Heart right ventricle (tissue), 16 donors: ENCODE measurements at places on chromosomes 7 and 10. TPM values are rescaled to one million over a fixed set of nuclear protein-coding genes. Genes with fewer than 3 reads are reported as not detected.
A peak's percentile ranks its signal among the peaks of the same experiment; 100 is the strongest.

FLNC gene
- total RNA-seq: 364 TPM

AGR3 gene
- not detected for total RNA-seq

GRM8 gene
- total RNA-seq: not detected

SDK1 gene
- 3.4 TPM for total RNA-seq

IDE gene
- total RNA-seq: 45.5 TPM

SPDYE16 gene
- total RNA-seq: not detected

PARP12 gene
- total RNA-seq: 10.6 TPM

SPDYE5 gene
- total RNA-seq: 0.20 TPM

ADIRF gene
- 34.1 TPM for total RNA-seq

MET gene
- 21.9 TPM for total RNA-seq

ADRB1 gene
- total RNA-seq: 35.2 TPM

DNA sequence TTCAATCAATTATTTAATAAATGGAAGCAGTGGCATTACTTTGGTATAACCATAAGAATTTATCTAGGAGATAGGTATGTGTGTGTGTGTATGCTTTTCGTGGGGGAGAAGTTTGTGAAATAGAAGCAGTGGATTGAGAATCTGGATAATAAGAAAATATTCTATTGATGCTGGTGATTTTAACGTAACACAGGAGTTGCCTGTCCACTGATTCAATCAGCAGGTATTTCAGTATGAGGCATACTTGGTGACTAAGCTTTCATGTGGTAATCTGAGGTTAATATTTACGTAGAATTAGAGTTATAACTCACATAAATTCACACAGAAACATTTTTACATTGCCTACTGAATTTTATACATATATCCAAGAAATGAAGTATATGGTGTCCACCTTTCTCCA lies 568.0 kb downstream of the ZWINT start:
- H3K4me1 ChIP-seq: no peaks in the 10 kb centered on the region
- no peak overlapping the region for H3K27ac ChIP-seq
- no peak overlapping the region for H3K4me3 ChIP-seq
- H3K36me3 ChIP-seq: no peaks in the 10 kb centered on the region
- no peak for DNase-seq

- no peaks in the 10 kb centered on the region for H3K27me3 ChIP-seq
- DNase-seq: no peak
- H3K4me3 ChIP-seq: no peak overlapping the region
- no peaks in the 10 kb centered on the region for H3K36me3 ChIP-seq
- H3K27ac ChIP-seq: no peak overlapping the region
These were observed 254.2 kb downstream of the MAGI2 start for GRCh38 chr7:79199266-79199665.

DNA sequence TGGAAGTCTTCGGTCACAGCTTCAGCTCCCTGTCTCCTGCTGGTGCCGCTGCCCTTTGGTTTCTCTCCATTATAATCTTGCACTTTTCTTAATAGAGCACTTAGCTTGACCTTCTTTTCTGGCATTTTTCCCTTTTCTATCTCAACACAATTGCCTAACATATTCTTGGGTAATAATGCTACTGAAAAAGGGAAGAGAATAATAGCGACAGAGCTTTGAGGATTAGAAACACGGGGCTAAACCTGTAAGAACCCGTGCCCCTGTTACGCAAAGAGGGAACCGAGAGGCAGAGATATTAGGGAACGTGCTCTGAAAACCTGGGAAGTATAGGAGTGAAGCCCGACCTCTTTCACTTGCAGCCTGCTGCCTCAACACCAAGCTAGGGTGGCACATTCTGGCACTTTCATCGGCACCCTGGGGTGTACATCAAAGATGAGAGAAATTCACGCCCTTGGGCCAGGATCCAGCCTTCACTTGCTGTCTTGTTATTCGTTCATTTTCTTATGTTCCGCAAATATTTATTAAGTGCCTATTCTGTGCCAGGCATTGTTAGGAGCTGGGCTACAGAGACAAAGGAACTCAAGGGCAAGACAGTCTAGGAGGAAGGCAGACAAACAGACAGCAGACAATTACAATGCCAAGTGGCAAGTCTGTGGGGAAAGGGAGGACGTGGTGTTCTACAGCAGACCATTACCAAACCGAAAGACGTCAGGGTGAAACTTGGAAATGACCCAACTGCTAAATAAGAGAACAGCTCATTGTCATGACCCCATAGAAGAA lies 33.0 kb upstream of the GALNTL5 start:
- H3K4me1 ChIP-seq: peaks cover 10% of the 10 kb centered on the region
- no peaks in the 10 kb centered on the region for H3K36me3 ChIP-seq
- no peaks in the 10 kb centered on the region for H3K27me3 ChIP-seq
- H3K4me3 ChIP-seq: no peak overlapping the region
- no peak overlapping the region for H3K27ac ChIP-seq

GRCh38 chr10:103166523-103166922 lies 26.5 kb downstream of the NT5C2 start:
- H3K4me3 ChIP-seq: no peak overlapping the region
- peaks cover 86% of the 10 kb centered on the region for H3K36me3 ChIP-seq
- H3K4me1 ChIP-seq: no peaks in the 10 kb centered on the region
- no peak overlapping the region for H3K27ac ChIP-seq

DNA sequence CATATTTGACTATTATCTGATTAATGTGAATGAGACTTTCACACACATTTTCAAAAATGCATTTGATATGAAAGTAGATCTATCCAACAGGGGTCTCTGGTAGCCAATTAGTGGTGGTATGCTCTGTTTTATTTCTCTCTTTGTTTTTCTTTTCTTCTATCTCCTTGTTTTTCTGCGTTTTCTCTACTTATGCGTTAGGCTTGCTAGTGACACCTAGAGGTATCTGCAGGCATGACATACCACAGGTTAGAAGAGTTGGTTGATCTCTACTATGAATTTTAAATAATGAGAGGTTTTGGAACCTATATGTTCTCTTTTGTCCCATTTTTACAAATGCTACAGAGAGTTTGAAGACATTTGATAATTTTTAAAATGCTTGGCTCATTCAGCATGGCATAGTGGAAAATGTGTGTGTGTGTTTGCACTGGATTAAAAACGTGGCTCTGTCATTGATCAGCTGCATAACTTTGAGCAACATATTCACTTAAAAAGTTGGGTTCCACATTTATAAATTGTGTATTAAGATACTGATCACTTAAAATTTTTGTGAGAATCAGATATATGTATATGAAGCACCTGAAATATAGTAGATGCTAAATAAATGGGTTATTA lies 28.1 kb upstream of the PLXDC2 start:
- no peak overlapping the region for H3K27ac ChIP-seq
- H3K4me3 ChIP-seq: no peak overlapping the region
- no peaks in the 10 kb centered on the region for H3K27me3 ChIP-seq

GRCh38 chr10:99004738-99005137 lies 230.9 kb downstream of the HPSE2 start:
- no peaks in the 10 kb centered on the region for H3K4me1 ChIP-seq
- no peaks in the 10 kb centered on the region for H3K36me3 ChIP-seq
- DNase-seq: no peak
- H3K27me3 ChIP-seq: no peaks in the 10 kb centered on the region
- H3K27ac ChIP-seq: no peak overlapping the region
- H3K4me3 ChIP-seq: no peak overlapping the region

DNA sequence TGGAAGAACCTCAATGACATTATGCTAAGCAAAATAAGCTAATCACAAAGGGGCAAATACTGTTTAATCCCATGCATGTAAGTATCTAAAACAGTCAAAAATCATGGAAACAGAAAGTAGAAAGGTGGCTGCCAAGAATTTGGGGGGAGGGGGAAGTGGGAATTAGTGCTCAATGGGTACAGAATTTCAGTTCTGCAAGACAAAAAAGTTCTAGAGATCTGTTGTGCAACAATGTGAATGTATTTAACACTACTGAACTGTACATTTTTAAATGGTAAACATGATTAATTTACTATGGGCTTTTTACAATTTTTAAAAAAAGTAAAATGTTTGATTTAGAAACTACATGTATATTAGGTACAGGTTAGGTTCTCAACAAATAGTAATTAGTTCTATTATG lies 11.9 kb downstream of the EZH2 start:
- H3K27ac ChIP-seq: no peak overlapping the region
- no peaks in the 10 kb centered on the region for H3K36me3 ChIP-seq
- H3K4me3 ChIP-seq: no peak overlapping the region
- no peak for DNase-seq
- H3K27me3 ChIP-seq: no peaks in the 10 kb centered on the region

GRCh38 chr10:20970044-20970443 lies 72.9 kb upstream of the NEBL start:
- H3K27me3 ChIP-seq: no peaks in the 10 kb centered on the region
- DNase-seq: no peak
- H3K27ac ChIP-seq: no peak overlapping the region
- H3K4me1 ChIP-seq: peaks cover 4% of the 10 kb centered on the region
- no peaks in the 10 kb centered on the region for H3K36me3 ChIP-seq

DNA sequence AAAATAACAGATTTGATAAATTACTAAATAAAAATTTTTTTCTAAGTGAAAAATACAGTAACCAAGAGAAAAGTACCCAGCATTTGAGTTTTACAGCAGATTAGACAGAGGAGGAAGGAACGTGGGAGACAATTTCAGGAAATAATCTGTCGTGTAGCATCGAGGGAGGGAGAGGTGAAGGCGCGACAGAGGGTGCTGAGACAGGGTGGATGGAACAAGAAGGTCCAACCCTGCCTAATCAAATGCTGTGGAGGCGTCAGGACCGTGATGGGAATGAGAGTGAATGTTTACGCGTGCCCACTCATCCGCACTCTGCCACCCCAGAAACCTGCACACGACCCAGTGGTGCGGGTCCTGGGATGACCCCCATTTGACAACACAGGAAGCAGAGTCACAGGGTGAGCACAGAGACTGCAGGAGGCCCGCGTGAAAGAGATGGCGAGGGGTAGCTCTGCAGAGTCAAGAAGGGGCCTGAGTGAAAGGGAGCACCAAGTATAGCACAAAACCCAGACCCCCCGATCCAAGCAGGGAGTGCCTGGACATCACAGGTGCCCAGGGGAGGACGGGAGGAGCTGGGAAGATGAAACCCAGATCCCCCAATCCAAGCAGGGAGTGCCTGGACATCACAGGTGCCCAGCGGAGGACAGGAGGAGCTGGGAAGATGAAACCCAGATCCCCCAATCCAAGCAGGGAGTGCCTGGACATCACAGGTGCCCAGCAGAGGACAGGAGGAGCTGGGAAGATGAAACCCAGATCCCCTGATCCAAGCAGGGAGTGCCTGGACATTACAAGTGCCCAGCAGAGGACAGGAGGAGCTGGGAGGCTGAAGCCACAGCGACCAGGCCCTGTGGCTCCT lies 558.9 kb downstream of the DNAJB6 start:
- peaks cover 6% of the 10 kb centered on the region for H3K27me3 ChIP-seq
- H3K4me1 ChIP-seq: no peaks in the 10 kb centered on the region
- H3K4me3 ChIP-seq: no peak overlapping the region
- no peak overlapping the region for H3K27ac ChIP-seq

- no peaks in the 10 kb centered on the region for H3K4me1 ChIP-seq
- H3K27ac ChIP-seq: no peak overlapping the region
- no peak for DNase-seq
- H3K27me3 ChIP-seq: no peaks in the 10 kb centered on the region
- no peaks in the 10 kb centered on the region for H3K36me3 ChIP-seq
These were observed 111.7 kb upstream of the STEAP1B start for GRCh38 chr7:22611758-22612079.

DNA sequence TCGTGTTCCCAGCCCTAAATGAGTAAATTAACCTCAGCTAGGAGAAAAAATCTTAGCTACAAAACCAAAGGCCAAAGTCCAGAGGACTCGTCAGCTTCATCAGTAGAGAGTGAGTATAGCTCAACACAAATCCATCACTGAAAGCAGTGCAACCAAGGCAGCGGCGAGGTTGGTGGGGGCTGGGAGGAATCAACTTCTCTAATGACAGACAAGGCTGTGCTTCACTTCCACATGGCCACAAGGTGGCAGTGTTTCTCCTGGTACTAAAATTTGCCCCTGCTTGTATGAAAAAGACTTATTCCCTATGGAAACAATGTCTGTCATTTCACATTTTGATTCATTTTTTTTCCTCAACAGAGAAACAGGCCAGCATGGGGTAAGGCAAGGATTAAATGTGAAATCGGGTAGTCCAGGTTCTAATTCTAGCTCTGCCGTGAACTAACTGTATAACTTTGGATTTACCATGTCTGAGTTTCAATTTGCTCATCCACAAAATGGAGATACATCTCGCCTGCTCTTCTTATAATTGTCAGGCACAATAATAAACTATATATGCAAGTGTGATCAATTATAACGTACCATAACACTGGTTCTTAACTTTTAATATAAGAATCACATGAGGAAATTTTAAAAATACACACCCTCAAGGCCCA lies 39.3 kb downstream of the FAS start:
- H3K36me3 ChIP-seq: no peaks in the 10 kb centered on the region
- peak overlapping the region; percentile 15 for H3K27ac ChIP-seq
- H3K4me3 ChIP-seq: no peak overlapping the region
- no peaks in the 10 kb centered on the region for H3K27me3 ChIP-seq

DNA sequence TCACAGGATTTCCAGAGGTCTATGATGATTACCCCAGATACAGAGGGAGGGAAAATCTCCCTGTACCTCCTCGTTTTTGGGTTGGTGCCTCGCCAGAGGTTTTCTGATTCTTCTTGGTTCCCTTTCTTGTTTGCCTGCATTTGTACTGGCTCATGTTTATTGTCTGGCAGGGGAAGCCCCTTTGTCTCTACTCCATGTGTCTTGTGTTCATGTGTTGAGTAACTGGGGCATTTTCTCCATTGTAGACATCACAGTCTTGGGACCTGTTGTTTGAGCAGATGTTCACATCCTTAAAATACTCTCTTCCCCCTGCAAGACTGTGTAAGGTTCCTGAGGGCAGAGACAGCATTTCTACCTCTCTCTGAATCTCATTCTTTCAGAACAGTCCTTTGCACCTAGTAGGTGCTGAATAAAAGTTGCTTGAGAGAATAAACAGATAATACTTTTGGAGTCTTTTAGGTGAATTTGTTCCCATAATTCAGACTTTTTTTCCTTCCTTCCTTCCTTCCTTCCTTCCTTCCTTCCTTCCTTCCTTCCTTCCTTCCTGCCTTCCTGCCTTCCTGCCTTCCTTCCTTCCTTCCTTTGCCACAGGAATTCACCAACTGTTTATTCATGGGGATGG lies 25.1 kb downstream of the CDK14 start:
- peaks cover 53% of the 10 kb centered on the region for H3K4me1 ChIP-seq
- no peak overlapping the region for H3K4me3 ChIP-seq
- no peaks in the 10 kb centered on the region for H3K36me3 ChIP-seq
- no peak for DNase-seq
- no peaks in the 10 kb centered on the region for H3K27me3 ChIP-seq

- DNase-seq: no peak
- no peak overlapping the region for H3K27ac ChIP-seq
- H3K4me1 ChIP-seq: no peaks in the 10 kb centered on the region
- no peaks in the 10 kb centered on the region for H3K36me3 ChIP-seq
- no peak overlapping the region for H3K4me3 ChIP-seq
These were observed 27.7 kb upstream of the TLX1 start for GRCh38 chr10:101103430-101103829.

- no peak overlapping the region for H3K27ac ChIP-seq
- H3K4me1 ChIP-seq: peaks cover 15% of the 10 kb centered on the region
- no peaks in the 10 kb centered on the region for H3K27me3 ChIP-seq
- H3K36me3 ChIP-seq: peaks cover 36% of the 10 kb centered on the region
These were observed 10.7 kb downstream of the LUC7L2 start for GRCh38 chr7:139370301-139370942.

- no peak overlapping the region for H3K27ac ChIP-seq
- H3K4me3 ChIP-seq: no peak overlapping the region
- no peak for DNase-seq
- H3K4me1 ChIP-seq: no peaks in the 10 kb centered on the region
These were observed 615.0 kb downstream of the PHTF2 start for GRCh38 chr7:78413568-78413967.
